CD14-positive monocyte (primary cell): ENCODE measurements at places on chromosomes 2 and 18.

GRCh38 chr2:105175231-105175630, 66.3 kb upstream of the GPR45 start:
- no peak for DNase-seq

GRCh38 chr2:200203381-200203827, 103.1 kb upstream of the SPATS2L start:
- no peak for DNase-seq

DNA sequence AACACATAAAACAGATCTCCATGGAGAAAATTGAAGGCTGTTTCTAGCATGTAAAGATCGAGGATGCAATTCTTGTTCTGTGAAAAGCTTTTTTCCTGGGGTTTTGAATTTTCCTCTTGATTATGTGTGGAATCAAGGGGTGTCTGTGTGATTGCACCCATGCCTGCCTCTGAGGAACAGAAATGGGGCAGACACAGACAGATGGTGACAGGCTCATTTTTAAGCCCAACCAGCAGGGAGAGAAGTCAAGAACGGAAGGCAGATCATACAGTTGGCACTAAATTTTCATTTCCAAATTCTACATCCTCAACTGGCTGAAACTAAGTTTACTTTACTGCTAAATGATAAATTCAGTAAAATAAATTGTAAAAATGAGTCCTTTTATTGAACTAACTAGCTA, 1037.7 kb upstream of the KLHL29 start:
- DNase-seq = no peak

DNA sequence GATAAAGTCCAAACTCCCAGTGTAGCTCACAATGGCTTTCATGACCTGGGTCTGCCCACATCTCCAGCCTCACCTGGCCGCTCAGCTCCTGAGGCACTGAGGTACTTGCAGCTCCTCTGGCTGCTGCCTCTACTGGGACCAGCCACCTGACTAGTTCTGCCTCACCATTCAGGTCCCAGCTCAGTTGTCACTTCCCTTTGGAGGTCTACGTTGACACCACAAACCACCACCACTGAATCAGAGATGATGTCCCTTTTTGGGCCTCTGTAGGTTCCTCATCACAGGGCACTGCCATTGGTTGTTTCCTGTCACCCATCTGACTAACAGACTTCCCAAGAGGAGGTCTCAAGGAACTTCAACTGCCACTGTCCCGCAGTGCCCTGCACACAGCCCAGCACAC, 21.2 kb downstream of the SPP2 start:
- peak; percentile 35 for DNase-seq

DNA sequence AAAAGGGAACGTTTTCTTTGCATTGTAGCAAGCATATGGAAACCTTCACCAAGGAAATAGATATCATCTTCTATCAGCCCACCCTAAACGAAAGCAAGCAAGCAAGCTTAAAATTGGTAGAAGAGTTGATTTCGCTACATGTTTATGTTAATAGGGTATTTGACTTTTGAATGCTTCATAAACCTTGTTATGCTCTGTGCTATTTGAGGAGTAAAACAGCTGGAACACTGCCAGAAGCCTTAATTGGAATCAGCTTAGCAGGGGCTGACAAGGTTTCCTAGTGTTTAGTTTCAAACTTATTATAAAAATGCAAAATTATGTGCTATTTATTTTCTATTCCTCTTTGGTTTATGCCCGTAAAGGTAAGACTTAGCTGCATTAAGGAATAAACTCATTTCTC, 70.6 kb upstream of the LINC00305 start:
- DNase-seq = no peak
